ENCODE measurements at places on chromosomes 16 and 17.

GRCh38 chr17:69696650-69697049, 282.2 kb downstream of the MAP2K6 start:
- DNase-seq, result no peak

DNA sequence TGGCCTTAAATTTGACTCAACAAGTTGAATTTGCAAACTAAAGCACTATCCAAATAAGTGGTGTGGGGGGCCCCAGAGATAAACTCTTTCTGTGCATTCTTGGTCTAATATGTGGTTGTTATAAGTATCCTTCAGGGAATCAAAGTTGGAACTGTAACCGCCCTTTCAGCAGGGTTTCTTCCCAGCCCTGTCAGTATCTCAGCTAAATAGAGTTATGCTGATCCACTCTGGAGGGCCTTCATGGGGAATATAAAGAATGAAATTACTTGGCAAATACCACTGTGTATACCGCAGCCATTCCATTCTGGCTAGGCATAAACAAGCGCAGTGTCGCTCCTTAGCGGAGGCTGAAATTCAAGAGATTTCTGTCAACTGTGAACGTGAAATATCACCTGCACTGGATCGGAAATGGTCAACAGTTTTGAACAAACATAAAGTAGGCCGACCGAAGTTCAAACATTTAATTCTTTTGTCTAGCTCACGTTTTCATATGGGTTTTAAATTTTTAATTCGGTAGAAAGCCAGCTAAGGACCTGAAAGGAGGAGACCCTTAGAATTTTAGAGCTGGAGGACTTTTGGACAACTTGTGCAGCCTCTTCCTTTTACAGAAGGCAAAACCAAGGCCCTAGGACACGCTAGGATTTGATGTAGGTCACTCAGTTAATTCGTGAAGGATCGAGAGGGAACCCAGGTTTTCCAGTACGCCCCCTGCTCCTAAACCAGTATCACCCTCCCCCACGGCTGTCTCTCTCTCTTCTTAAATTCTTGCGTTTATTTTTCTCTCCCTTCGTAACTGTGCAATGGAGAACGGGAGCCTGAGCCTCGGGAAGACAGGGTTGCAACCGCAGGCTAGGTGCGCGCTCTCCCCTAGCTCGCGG, 74.7 kb downstream of the CHD9 start:
- DNase-seq, result no peak

DNA sequence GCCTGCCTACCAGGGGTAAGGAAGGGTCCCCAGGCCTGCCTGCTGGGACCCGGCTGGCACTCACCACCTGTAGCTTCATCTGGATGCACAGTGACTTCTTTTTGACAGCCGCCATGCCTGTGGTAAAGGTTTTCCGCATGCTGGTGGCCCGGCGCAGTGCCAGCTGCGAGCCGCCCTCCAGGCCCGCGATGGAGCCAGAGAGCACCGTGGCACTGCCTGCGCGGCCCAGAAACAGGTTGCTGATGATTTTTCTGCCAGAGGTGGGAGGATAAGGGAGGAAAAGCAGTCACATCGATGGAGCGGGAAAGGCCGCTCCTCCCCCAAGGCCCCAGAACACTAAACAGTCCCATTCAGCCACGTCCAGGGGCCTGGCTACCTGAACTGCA, 67.4 kb downstream of the PIPOX start:
- DNase-seq, result no peak

DNA sequence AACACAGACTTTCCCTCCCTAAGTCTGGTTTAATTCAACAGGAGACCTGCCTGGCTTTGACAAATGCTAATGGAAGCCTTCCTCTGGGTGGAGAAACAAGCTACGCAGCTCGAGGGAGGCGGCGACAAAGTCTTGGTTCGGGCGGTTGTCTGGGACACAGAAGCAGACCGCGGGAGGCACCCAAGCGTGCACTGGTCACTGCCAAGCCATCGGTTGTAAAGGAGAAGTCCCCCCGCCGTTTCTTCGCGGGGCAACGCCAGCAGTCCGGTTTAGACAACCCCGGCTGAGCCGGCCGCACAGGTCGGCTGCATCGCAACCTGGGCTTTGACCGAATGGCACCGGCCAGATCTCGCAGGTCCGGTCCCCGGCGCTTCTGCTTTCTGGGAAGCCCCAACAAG, 586 bp downstream of the GLYR1 start:
- DNase-seq, result no peak

DNA sequence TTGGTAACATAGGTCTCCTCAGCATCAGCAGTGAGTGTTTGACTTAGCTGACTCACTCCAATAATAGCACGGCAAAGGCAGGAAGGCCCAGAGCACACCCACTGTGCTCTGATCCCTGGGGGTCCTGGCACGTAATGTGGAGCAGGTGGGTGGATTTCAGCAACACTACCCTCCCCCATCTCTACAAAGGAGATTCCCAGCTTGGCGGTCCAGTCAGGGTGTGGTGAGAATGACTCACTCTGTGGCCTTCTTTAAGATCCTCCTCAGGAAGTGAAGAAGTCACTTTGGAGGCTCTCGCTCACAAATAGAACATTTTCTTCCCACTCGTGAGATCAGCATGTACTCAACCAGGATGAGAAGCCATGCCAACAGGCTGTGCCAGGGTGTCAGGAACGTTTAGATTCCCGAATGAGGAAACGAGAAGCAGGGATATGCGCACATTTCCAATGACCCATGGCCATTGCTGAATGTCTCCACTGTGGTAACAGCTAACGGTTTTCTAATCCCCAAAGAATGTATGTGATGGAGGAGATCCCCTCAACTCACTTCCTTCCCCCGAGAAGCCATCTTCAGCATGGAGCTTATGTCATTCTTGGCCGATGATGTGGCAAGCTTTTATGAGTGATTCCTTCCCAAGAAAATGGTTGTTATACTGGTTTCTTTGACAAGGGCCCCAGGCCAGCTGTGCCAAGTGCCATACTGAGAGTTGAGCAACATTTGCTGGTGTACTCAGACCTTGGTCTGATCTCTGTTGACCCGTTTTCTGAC, 365.2 kb downstream of the C16orf95 start:
- peak; percentile 58 for DNase-seq

- no peak for DNase-seq
Observed at GRCh38 chr17:33593991-33594390, 300.9 kb upstream of the ASIC2 start.

DNA sequence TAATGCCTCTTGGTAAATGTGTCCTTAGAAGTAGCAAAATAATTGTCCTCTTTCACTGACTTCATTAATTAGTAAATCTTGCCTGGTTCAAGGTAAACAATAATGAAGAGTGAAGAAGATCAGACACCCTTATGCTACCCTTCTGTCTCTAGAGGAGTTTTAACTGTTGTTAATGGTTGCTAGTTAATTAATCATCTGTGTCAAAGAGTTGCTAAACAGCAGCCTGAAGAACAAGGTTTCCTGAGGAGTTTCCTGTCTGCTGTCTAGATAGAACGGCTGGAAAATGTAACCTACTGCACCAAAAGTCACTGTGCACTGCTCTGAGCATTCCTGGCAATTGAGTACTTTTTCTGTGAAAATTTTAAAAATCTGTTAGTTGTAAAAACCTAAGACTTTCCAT, 131.3 kb downstream of the NLK start:
- no peak for DNase-seq

DNA sequence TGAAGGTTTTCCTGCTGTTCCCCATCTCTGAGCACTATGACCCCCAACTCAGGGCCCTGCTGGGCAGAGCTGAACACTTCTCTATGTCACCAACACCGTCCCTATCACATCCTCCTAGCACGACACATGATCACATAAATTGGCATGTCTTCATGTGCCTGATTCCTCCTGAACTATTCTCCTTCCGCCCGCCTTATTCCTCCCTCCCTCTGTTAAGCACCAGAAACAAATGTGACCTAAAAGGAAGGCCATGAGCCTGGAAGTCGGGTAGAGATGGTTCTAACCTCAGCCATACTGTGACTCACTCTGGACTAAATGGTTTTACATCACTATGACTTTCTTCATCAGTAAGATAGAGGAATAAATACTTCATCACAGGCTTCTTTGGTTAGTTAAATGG, 80.8 kb upstream of the DYNLRB2 start:
- no peak for DNase-seq

- no peak for DNase-seq
Observed at GRCh38 chr16:84136331-84137125, 8.4 kb downstream of the HSDL1 start.

DNA sequence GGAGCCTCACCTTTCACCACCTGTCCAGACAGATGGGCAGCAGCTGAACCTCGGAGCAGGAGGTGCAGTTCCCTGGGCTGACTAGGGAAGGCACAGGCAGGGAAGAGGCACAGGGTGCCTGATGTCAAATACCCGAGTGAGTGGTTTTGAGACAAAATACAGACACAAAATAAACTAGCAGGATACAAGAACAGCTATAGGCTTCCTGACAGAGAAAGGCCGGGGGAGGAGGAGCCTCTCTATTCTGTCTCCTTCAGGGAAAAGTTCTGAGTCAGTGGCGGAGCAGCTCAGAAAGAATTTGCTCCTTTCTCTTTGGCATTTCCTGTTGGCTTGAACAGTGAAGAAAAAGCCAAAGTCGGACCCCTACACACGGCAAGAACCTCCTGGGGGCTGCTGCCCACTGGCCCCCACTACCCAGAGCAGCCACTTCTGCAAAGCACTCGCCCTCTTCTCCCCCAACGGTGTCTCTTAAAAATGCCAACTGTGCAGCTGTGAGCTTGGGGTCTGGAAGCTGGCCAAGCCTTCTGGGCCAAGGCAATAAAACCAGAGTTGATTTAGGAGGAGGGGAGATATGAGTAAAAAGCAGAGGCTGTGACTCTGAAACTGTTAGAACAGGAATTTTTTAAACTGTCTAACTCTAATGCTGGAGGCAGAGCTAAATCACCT, 14.4 kb upstream of the FAAP100 start:
- DNase-seq, result peak; percentile 41

- no peak for DNase-seq
Observed at GRCh38 chr16:86854058-86854621, 275.8 kb downstream of the FOXL1 start.

DNA sequence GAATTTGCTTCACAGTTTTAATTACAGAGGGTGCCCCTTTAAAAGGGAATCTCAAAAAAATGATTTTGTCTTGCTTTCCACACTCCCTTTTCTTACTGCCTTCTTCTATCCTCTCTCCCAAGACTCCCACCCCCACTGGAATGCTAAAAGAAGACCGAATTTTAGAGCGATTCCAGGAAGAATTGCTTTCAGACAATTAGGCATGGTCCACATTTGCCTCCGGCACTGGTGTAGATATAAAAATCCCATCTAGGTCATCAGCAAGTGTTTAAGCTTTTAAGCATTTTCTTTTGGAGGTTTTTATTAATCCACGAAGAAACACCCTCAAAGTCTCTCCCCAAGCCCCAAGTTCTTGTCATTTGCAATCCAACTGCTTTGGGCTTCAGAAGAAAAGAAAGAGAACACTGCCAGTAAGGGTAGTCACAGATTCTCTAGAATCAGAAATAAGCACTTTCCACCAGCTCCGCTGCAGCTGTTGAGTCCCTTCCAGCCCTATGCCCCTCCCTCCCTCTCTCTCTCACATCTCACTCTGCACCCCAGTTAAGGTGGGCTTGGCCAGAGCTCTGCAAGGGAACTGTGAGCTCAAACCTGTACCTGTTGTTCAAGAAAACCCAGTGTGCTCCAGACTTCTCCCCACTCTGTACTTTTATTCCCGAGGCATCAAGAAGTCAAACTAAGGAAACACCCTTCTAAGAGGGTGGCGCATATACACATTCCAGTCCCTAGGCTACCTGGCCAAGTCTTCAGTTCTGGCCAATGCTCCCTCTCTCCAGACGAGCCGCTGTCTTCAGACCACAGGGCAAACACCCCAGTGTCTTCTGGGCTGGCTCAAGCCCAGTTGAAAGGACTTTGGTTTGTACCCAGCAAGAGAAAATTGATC, 170.2 kb downstream of the RGS9 start:
- DNase-seq, result no peak

DNA sequence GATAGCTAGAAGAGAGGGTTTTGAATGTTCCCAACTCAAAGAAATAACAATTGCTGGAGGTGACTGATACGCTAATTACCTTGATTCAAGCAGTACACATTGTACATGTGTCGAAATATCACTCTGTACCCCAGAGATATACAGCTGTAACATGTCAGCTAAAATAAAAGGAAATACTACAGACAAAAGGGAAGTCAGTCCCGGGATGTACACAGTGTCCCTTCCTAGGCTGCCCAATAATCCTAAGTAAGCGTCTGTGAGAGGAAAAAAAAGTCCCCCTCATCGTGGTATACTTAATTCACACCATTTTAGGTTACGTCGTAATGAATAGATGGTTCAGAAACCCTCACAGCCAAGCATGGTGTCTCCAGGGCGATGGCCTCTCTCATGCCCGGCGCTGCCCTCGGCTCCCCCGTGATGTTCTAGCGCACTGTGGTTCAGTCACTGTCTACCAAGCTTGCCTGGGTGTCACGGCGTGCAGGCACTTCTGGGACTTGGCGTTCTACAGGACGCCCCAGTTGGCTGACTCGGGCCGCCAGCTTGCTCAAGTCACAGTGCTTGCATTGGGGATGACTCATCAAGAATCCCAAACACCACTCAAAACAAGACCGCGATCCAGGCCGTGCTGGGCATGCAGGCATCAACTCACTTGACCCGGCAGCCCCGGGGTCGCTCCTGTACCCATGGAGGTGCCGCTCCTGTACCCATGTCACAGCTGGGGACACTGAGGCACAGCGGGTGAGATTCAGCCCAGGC, 27.6 kb downstream of the CCDC40 start:
- peak; percentile 67 for DNase-seq

GRCh38 chr17:75630071-75630917, 2.9 kb upstream of the SMIM5 start:
- no peak for DNase-seq

GRCh38 chr16:79707876-79708275, 107.3 kb upstream of the MAF start:
- DNase-seq, result peak; percentile 6

DNA sequence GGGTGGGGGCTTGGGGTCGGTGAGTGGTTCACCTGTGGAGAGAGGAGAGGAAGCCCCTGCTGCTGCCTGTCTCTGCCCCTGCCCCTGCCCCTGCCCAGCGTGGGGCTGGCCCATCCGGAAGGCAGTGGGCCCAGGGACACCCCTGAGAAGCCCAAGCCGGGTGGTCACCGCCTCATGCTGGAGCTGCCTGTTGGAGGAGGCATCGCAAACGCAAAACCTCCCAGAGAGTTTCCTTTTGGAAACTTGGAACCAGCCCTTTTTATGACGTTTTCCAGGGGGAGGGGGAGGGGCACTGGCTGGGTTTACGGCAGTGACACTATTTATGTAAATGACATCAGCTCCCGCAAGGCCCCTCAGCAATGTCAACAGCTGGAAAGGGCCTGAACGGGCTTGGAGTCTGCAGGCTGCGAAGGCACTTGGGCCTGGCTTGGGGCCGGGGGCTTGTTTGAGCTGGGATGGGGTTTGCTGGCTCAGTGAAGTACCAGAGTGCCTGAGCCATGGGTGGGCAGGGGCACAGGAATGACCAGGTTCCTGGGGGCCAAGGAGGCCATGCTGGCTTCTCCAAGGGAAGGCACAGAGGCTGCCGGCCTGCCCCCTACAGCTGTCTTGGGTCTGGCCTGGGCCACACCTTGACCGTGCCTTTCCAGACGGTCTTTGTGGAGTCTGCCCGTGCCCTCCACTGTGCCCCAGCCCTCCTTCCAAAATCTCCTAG, 219.5 kb downstream of the NTN1 start:
- DNase-seq, result no peak
